ENCODE measurements at places on chromosomes 5 and 9.

DNA sequence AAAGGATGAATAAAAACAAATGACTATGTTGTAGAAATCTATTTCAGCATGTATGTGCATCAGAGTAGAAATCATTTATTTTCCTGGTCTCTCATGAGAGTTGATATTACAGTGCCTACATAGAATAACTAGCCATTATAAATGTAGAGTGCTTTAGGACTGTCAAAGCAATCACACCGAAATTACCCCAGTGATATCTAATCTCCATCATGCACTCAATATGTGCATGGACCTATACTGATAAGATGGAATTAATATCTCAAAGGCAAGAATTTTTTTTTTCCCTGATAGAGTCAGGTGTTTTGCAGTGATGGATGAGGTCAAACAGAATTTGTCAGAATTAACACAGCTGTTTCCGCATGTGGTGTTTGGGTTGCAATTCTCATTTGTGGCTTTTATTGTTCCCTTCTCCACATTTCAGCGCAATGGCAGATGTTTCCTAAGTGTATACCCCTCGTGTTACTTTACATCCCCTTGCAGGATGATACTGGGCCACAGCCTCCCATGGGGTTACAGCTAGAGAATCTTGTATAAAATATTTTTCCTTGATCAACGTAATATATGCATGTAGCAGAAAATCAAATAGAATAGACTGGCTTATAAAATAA lies 298.8 kb downstream of the RASEF start:
- no peak for DNase-seq

DNA sequence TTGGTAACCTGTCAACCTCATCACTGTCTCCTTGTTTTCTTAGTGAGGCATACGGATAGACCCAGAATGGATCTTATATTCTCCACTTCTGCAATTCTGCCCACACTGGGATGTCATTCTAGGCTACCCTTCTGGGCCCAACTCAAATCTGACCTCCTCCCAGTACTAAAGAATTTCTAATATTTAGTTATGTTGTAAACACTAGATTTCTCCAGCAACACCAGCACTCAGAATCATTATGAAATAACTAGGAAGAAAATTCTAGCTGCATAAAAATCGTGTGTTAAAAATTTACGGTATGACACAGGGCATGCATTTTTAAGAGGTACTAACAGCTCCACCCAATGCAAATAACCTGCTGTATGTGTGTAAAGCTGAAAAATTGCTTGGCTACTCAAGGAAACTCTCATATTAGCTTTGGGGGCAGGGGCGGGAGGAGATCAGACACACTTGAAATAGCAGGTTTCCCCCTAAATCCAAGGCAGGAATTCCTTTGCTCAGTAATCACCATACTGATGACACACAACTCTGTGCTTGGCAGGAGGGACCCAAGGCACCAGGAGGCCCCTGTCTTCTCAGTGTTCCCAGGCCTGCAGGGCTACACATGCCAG lies 27.3 kb downstream of the MACROH2A1 start:
- peak; percentile 68 for DNase-seq

- DNase-seq: peak; percentile 40
These were observed 570.0 kb upstream of the ZNF608 start for GRCh38 chr5:125316391-125316790.

- DNase-seq: no peak
These were observed 15.2 kb upstream of the CTNNAL1 start for GRCh38 chr9:109028457-109028856.

GRCh38 chr9:12794101-12794799 lies 19.4 kb downstream of the LURAP1L start:
- peak; percentile 90 for DNase-seq
